Right lobe of liver (tissue), 6 donors: ENCODE measurements at places on chromosomes 5 and 9. TPM values are rescaled to one million over a fixed set of nuclear protein-coding genes. Genes with fewer than 3 reads are reported as not detected.

DNA sequence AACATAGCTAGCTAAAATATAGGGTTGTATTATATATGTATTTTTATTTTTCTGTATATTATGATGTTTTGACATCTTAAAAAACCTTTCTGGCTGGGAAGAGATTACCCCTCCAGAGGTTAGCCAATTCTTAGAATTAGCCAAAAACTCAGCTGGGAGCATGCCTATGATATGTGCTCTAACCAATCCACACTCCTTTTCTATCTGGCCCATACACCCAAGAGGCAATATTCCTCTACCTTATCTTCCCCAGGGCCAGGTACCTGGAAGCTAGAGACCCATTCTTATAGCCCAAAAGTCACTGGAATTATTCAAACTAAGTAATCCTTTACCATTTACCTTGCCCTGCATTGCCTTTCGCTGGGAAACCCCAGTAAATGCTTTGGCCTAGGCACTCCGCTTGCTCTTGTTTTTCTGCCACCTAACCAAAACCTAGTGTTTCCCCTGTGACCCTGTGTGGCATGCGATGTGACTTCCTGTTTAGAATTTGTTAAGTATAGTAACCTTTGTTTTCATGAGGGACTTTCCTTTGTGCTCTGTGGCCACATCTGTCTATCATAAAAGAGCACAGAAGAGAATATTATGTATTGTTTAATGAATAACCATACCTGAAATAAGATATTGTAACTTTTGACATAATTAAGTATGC is 37.4 kb downstream of the CSNK1G3 start:
- no peaks in the 10 kb centered on the region for H3K36me3 ChIP-seq
- H3K27me3 ChIP-seq = no peaks in the 10 kb centered on the region
- no peak overlapping the region for H3K27ac ChIP-seq
- H3K4me1 ChIP-seq = no peaks in the 10 kb centered on the region
- no peak overlapping the region for H3K4me3 ChIP-seq
- DNase-seq = no peak

The HAVCR1 gene
- total RNA-seq = not detected

The ARHGEF28 gene
- total RNA-seq = 3.0 TPM

GRCh38 chr5:67221487-67222242 is 25.1 kb upstream of the CD180 start:
- peak overlapping the region; percentile 10 for H3K27ac ChIP-seq
- H3K36me3 ChIP-seq = no peaks in the 10 kb centered on the region
- no peak for DNase-seq
- no peak overlapping the region for H3K4me3 ChIP-seq
- H3K27me3 ChIP-seq = no peaks in the 10 kb centered on the region
- H3K4me1 ChIP-seq = peaks cover under 1% of the 10 kb centered on the region

The MELK gene
- total RNA-seq = 3.0 TPM

- no peaks in the 10 kb centered on the region for H3K27me3 ChIP-seq
- DNase-seq = no peak
- no peaks in the 10 kb centered on the region for H3K4me1 ChIP-seq
- H3K36me3 ChIP-seq = no peaks in the 10 kb centered on the region
- H3K4me3 ChIP-seq = no peak overlapping the region
- H3K27ac ChIP-seq = no peak overlapping the region
Measured at GRCh38 chr9:17825265-17825659, 246.4 kb downstream of the SH3GL2 start.

- H3K4me3 ChIP-seq = no peak overlapping the region
- H3K27ac ChIP-seq = no peak overlapping the region
- DNase-seq = no peak
Measured at GRCh38 chr5:102654559-102655349, 100.4 kb upstream of the PAM start.
